SK-N-MC (cell line): ENCODE measurements at places on chromosomes 1 and 21.

GRCh38 chr1:63611231-63611630 lies 18.0 kb downstream of the PGM1 start:
- no peak for DNase-seq

DNA sequence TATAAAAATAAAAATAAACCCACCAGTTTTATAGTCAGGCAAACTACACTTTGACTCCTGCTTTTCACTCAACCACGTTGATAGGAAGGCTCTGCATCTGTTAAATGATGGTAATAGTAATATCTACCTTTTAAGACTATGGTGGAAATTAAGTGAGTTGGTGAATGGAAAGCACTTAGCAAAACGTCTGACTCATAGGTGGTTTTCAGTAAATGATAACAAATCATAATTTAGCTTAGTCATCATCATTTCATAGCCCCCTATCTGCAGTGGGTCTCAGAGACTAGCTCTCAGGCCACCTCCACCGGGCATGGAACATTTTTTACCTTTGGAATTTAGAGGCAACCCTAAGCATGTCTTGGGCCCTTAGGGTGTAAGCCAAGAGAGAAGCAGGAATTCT lies 160.0 kb downstream of the PDE4B start:
- DNase-seq = no peak

GRCh38 chr1:65812065-65812464 lies 19.4 kb downstream of the PDE4B start:
- DNase-seq = no peak

GRCh38 chr1:114208106-114208505 lies 54.4 kb upstream of the SYT6 start:
- DNase-seq = no peak

- no peak for DNase-seq
Measured at GRCh38 chr1:58884706-58885661, 101.1 kb upstream of the JUN start.

DNA sequence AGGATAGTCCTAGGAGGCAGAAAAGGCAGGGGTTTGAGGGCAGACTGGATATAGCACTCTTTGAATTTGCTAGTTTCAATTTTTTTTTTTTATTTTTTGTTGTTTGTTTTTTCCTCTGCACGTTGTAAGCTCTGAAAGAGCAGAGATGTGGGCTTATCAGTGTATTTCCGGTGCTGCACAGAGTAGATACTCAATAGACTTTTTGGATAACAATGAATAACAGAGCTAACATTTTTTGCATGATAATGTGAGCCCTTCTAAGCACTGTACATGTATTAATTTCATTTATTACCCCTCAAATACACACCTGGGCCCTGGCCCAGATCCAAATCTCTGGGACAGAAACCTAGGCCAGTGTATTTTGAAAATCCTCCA lies 17.1 kb upstream of the PARP1 start:
- DNase-seq = no peak

GRCh38 chr1:178470411-178470960 lies 26.3 kb downstream of the CLEC20A start:
- no peak for DNase-seq

- no peak for DNase-seq
Measured at GRCh38 chr1:59317343-59317742, 20.4 kb downstream of the FGGY start.

DNA sequence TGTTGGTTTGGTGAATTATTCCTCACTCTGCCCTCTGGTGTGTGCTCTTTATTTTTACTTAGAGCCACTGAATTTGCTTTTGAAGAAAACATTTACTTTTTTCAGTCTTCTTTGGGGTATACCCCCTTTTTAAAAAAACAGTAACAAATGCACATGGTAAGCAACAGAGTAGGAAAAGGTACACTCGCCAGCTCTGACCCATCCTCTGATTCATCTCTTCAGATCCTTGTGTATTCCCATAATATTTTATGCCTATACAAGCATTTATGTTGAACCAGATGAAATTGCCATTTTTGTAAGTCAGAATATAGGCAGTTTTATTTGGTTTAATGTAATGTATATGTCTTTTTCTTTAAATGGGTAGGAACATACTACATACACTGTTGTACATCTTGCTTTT lies 28.3 kb downstream of the TTC3 start:
- no peak for DNase-seq

DNA sequence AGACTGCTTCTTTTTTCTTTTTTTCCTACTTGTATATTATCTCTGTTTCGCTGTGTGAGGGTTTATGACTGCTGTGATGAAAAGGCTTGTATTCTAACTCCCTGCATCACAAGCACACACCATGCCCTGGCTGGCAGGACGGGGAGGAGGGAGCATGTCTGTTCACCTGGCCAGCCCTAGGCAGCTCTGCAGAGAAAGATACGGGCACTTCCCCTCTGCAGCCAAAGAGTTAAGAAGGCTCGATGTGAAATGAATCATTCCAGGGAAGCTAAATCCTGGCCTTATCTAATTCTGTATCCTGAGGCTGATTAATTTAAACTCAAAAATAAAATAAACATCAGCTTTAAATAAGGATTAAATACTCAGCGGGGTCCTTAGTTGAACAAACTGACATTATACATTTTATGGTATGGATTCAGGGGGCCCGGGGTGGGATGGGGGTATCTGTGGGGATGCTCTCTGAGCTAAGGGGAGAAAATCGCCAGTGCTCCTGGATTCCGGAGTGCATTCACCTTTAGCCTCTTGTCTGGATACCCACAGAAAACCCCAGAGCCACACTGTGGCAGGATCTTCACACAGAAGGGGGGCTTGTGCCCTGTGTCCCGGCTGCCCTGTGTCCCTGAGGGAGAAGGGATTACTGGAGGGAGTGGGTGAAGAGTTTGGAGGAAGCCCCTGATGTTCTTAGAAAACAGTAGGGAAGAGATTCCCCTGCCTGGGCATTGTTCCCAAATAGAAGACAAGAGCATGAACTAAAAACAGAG lies 321.5 kb downstream of the NPHP4 start:
- no peak for DNase-seq

DNA sequence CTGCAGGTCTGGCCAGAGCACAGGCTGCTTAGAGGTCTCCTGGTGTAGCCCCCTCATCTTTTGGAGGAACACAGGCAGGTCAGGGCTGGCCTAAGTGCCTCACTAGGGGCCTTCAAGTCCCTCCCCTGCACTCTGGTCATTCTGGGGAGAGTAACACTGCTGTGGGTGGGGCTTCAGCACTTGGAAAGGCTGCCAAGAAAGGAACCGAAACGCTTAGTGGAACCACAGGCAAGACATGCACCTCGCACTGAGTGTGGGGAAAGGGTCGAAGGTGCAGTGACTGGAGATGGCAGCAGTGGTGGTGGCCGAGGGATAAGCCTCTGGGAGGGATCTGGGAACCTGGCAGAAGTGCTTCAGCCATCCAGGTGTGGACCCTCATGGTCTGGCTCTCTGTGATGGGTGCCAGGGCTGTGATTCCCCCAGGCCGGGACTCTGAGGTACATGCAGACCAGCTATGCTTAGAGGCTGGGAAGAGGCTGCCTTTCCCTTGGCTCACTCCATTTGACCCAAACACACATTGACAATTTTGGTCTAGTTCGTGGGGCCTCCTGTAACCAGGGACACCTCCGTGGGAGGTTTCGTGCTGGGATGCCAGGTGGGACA lies 182.9 kb upstream of the CSF3R start:
- DNase-seq = no peak

DNA sequence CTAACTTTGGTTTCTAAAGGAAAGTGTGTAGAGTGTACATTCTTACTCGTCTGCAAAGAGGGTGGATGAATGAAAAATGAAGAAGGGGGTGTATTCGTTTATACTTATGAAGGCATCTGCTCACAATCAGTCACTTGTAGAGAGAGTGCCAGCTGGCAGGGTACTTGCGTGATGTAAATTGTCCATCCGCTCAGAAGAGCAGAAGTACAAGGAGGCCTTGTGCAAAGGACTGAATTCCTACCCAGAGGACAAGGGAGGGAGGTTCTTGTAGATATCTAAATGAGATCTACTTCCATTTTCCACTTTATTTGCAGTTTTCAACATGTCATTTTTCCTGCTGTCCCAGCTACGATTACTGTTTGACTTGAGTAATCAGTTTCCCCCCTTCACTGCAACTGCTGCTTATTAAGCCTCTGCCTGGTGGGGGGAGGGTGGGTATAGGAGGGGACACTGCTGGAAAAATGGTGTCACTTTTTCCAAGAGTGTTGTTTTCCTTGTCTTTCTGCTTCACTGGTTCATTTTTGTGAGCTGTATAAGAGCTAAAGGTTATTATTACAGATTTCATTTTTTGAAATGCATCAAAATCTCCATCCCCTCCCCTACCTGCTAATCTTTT lies 67.3 kb downstream of the LAMC1 start:
- DNase-seq = no peak

DNA sequence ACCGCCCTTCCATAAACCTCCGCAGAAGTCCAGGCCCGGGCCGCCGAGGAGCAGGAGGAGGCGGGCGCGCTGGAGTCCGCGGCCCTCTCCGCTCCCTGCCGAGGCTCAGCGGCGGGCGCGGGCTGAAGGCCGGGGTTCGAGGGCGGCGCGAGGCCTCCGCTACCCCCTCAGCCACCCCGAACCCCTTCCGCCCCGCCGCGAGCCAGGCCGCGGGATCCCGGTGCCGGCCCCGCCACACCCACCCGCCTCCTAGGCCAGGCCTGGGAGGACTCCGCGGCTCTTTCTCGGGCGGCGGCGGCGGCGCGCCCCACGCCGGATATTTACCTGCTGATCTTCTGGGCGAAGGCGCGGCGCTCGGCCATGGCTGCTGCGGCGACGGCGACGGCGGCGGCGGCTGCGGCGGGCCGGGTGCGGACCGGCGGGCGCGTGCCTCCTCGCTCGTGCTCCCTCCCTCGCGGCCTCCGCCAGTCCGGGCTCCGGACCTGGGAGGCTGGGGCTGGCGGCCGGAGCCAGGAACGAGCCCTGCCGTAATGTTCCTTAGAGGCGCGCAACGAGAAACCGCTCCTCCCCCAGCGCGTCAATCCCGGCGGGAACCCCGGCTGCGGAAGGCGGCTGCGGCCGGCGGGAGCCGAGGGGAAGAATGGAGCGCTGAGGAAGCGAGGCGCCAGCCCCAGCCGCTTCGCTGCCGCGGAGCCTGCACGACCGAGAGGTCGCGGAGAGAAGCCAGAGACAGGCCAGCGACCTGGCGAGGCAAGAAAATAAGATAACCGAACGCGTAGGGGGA lies at the start of gene DOCK7:
Gene DOCK7, minus strand, starts transcription at position 484 of the 784 bp plus-strand sequence. Its CDS starts 122 bp downstream, at position 362.
- no peak for DNase-seq

GRCh38 chr1:109877317-109877771 lies 33.3 kb upstream of the CSF1 start:
- no peak for DNase-seq

DNA sequence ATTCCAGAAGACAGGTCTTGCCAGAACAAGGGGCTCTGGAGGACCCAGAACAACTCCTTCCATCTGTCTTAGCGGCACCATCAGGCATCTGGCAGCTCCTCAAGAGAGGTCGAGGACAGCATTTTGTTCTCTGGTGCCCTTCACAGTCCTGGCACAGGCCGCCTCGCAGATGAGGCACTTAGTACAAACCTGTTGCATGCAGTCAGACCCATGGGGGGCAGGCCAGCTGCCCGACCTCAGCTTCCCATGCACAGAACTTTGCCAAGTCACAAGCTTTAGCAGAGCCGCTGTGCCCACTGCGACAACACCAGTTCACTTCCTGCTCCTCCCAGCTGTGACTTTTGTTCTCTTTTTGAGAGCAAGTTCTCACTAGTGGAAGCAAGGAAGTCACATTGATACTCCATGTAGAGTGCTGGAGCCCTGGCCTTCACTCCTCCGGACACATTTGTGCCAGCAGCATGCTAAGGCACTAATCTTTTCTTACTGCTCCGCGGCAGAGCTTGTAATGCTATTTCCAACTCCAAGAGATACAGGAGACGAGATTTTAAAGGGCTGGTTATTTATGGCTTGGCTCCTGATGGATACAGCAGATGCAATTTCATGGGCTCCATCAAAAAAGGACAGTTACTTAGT lies 44.6 kb downstream of the HMGB4 start:
- DNase-seq = no peak

DNA sequence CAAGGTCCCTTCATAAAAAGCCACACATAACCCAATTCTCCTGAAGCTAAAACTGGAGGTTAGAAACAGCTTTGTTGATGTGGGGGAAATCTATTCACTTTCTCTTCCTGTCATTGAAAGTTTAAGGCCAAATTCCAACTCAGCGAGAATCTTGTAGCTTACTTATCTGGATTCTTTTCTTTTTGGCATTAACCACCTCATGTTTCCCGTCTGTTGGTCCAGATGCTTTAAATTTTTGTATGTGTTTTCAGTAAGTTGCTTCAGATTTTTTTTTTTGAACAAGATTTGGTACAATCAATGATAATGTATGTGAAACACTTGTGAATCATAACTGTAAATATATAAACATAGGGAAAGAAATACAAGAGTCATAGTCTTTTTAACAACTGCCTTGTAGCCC lies 33.7 kb upstream of the NEK7 start:
- no peak for DNase-seq

DNA sequence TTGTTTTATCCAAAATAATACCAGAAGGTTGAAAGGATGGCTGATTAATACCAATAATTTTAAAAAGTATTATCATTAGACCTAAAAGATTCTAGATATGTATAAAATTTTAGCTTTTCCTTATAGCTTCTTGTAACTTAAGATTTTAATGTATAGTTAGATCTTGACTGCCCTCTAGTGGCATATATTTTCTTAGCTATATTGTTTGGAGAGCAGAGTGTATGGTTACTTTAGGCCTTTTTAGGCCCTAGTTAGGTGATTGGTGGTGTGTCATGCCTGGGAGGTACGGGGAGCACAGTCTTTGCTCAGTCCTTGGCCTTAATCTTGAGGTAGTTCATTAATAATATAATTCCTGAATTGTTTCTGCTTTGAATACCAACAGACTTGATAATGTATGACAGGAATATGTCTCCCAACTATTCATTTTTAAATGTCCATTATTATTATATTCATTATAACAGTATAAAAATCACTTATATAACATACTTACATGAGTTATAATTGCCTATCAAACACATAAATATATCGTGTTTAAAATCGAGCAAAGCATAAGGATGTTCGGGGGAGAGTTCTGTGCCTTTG lies 328.4 kb downstream of the ZP4 start:
- DNase-seq = peak; percentile 88

DNA sequence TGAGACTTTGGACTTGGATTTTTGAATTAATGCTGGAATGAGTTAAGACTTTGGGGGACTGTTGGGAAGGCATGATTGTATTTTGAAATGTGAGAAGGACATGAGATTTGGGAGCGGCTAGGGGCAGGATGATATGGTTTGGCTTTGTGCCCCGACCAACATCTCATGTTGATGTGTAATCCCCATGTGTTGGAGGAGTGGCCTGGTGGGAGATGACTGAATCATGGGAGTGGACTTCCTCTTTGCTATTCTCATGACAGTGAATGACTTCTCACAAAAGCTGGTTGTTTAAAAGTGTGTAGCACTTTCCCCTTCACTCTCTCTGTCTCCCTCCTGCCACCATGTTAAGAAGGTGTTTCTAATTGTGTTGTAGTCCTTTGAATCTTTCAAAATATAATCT lies 9.3 kb upstream of the PHGDH start:
- DNase-seq = no peak

GRCh38 chr1:15836772-15837669 lies 10.5 kb upstream of the SPEN start:
- DNase-seq = no peak

GRCh38 chr1:20726932-20727745 lies 5.4 kb downstream of the SH2D5 start:
- DNase-seq = no peak
